Astrocyte (in vitro differentiated cells and primary cell): ENCODE measurements at places on chromosomes 2 and 18. TPM values are rescaled to one million over a fixed set of nuclear protein-coding genes. Genes with fewer than 3 reads are reported as not detected.
A peak's percentile ranks its signal among the peaks of the same experiment; 100 is the strongest.

DNA sequence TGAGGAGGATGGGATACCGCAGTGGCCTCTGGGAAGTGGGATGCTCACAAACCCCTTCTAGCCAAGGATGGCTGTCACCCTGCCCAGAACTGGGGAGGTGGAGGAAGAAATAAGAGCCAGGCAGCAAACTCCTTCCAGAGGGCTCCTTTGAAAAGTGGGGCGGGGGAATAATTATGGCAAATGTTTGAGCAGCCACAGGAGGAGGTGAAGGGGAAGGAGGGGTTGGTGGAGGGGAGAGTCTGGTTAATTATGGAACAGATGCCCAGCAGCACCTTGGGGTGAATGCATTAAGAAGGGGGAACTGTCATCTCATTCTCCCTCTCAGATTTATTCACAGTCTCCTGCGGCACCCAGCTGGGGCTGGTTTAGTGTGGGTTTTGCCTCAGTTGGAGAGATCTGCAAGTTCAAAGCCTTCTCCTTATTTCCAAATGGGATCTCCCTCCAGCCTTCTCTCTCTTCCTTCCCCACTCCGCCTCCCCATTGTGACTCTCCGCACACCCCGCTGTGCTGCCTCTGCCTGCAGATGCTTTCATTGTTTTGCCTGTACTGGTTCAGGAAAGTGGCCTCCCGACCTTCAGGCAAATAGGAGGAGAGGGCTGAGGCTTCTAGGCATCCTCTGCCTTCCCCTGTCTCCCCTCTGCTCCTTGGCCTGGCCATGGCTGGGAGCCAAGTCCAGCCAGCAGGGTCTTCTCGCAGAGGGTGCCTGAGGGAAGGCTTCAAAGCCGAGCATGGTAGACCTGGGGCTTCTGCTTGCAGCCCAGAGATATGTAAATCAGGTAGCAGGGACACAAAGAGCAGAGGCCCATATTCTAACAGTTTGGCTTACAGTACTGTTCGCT, 457.2 kb upstream of the MEX3C start:
- H3K36me3 ChIP-seq = no peaks in the 10 kb centered on the region
- no peak overlapping the region for H3K4me3 ChIP-seq
- no peaks in the 10 kb centered on the region for H3K4me1 ChIP-seq
- DNase-seq = no peak
- H3K27ac ChIP-seq = no peak overlapping the region

GRCh38 chr2:196169516-196169915, 1.9 kb downstream of the STK17B start:
- peaks cover 7% of the 10 kb centered on the region for H3K27me3 ChIP-seq
- H3K4me1 ChIP-seq = peaks cover 34% of the 10 kb centered on the region
- peak overlapping the region; percentile 95 for H3K4me3 ChIP-seq
- H3K36me3 ChIP-seq = no peaks in the 10 kb centered on the region

Gene ARID5A
- 11.3 and 11.8 TPM in 2 replicates for total RNA-seq

DNA sequence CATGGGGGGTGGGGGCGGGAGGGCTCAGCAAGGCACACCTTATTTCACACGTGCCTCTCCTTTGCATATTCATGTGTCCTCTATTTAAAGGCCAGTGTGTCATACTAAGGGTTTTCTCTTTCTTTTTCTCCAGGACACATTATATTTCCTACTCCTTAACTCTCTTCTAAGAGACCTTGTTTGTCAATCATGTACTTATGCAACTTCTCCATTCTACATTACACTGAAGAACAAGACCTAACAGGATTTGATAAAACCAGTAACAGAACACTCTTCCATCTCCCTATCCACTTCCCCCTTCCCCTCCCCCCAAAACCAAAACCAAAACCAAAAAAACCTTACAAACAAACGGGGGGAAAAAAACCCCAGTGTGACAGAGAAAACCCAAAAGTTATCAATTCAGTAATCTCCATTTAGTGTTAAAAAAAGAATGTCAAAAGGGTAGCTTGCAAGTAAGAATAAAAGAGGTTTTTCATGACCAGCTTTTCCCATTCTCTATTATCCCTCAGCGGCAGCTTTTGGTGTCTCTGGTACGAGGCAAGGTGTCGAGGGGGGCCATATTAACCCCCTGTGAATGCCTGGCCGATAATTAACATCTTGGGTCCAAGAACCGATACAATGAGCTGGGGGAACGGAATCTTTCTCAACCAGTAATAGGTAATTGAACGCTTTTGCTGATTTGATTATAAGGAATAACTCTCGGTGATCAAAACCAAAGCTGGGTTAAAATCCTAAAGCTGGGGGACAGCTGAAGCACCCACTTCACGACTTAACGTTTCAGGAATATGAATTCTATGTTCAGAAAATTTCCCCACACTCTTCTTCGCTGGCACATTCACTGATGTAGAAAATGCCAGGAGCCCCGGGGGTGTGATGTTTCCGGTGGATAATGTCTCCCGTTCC, 191.0 kb upstream of the TCF4 start:
- no peaks in the 10 kb centered on the region for H3K27me3 ChIP-seq
- H3K36me3 ChIP-seq = no peaks in the 10 kb centered on the region
- peaks cover 4% of the 10 kb centered on the region for H3K4me1 ChIP-seq
- DNase-seq = no peak

GRCh38 chr2:83823229-83823628, 635.9 kb downstream of the SUCLG1 start:
- no peak overlapping the region for H3K4me3 ChIP-seq
- no peaks in the 10 kb centered on the region for H3K4me1 ChIP-seq
- H3K27ac ChIP-seq = no peak overlapping the region
- H3K36me3 ChIP-seq = no peaks in the 10 kb centered on the region

GRCh38 chr18:73288813-73289212, 421.0 kb upstream of the NETO1 start:
- no peak overlapping the region for H3K27ac ChIP-seq
- no peak for DNase-seq
- no peaks in the 10 kb centered on the region for H3K36me3 ChIP-seq
- no peak overlapping the region for H3K4me3 ChIP-seq

DNA sequence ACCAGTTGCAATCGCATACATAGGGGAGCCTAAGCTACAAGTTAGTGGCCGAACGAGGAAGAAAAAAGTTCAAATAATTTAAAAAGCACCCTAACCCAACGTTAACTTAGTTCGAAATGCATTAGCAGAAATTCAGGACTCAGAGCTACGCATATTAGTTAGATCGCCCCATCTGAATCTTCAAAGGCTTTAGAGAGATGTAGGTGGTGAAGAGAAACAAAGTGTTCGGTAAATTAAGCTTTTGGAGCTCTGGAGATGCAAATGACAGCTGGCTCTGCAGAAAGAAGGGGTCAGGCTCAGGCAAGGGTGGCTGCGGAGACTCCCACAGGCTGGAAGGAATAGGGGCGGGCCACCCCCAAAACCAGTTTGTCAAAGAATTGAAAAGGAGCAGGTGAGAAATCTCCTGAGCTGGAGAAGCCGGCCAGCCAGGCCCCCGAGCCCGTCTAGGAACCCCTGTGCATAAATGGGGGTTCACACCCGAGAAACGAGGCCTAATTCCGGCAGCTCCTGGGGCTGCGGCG, 621 bp downstream of the TXNL1 start:
- no peak for DNase-seq
- peaks cover 16% of the 10 kb centered on the region for H3K4me1 ChIP-seq
- H3K27ac ChIP-seq = peak overlapping the region; percentile 99
- peak overlapping the region; percentile 99 for H3K4me3 ChIP-seq
- H3K27me3 ChIP-seq = no peaks in the 10 kb centered on the region

DNA sequence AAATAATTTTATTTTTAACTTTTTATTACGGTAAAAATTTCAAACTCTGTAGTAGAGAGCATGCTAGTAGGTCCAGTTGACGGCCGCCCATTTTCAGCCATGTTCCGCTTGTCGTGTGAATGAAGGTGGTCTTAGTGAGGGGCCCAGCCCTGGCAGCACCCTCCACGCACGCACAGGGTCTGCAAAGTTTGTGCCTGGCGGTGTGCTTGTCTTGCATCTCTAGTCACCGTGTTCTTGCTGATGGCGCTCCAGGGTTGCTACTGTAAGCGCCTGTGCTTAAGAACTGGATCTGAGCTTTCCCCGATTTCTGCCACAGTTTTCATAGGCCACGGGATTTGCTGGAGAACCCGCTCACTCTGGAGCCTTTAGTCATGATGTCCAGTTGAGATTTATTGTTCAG, 28.9 kb downstream of the LDLRAD4 start:
- no peak overlapping the region for H3K27ac ChIP-seq
- no peak for DNase-seq
- no peaks in the 10 kb centered on the region for H3K36me3 ChIP-seq
- H3K4me1 ChIP-seq = no peaks in the 10 kb centered on the region
- H3K27me3 ChIP-seq = no peaks in the 10 kb centered on the region

Gene CPO
- total RNA-seq = not detected in 2 replicates

Gene EFEMP1
- total RNA-seq = 146 and 155 TPM in 2 replicates

DNA sequence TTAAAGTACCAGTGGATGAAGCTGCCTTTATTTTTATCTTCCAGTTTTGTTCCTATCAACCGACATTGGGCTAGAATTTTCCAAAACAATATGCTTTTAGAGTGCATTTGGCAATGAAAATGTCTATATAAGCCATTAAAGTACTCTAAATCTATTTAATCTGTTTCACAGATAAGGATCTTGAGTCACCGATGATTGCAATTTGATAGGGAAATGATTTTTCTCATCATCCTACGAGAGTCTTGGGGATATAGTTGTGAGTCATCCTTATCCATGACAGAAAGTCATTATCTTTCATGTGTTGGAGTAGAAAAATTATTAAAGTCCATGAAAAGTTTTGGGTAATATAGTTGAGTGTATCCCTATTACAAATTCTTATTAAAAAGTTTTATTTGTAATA, 26.1 kb downstream of the SLC39A10 start:
- DNase-seq = peak; percentile 51
- H3K4me3 ChIP-seq = no peak overlapping the region
- H3K36me3 ChIP-seq = peaks cover 6% of the 10 kb centered on the region
- H3K27ac ChIP-seq = no peak overlapping the region
- H3K4me1 ChIP-seq = no peaks in the 10 kb centered on the region

Gene FAM161A
- 2.8 and 2.9 TPM in 2 replicates for total RNA-seq
